ENCODE measurements at places on chromosomes 7 and 10.

GRCh38 chr7:30420662-30421061 lies 57.9 kb downstream of the NOD1 start:
- DNase-seq, result no peak

DNA sequence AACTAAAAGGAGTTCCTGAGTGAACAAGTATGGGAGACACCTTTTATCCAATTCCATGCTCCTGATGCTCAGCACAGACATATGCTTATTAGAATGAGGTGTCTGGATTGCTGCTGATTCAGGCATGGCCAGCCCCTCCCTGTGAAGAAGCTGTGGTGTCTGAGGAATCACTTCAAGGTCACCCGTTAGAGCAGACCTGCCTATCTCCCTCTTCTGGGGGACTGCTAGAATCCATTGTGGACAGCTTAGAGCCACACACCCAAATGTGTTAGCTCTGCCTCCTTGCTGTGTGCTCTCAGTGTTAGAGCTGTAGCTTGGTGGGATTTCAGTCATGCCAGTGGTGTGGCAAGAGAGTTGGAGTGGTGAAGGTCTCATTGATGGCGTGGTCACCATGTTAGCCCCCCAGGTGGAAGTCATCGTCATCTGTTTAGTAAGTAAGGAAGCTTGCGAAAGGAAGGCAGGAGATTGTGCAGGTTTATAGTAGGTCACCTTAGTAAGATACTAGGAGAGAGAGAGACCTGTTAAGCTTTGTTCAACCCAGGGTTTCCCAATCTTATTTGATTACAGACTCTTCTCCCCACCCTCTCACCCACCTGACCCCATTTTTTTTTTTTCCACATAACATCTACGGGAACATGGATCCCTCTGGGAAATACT lies 12.8 kb downstream of the PRXL2A start:
- DNase-seq, result no peak

- no peak for DNase-seq
Measured at GRCh38 chr10:104223304-104223703, 8.9 kb downstream of the CFAP43 start.

DNA sequence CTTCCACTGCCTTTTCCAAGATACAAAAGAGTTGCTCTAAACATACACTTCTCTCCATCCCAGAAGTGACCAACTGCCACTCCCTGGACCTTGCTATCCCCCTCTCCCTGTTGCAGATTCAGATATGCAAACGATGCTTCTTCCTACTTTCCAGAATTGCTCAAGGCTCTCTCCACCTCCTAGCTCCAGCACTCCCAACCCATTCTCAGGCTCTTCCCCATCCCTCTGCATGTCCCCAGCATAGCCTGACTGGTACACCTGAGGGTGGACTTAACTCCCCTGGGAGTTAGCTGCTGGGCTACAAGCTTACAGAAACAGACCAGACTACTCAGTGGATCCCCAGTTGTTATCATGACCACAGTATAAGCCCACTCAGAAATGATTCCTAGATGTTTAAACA lies 27.6 kb downstream of the MKRN1 start:
- DNase-seq, result no peak

GRCh38 chr7:66213637-66214036 lies 8.5 kb downstream of the TPST1 start:
- DNase-seq, result no peak

GRCh38 chr10:110505130-110505770 lies 7.5 kb downstream of the DUSP5 start:
- peak; percentile 74 for DNase-seq

DNA sequence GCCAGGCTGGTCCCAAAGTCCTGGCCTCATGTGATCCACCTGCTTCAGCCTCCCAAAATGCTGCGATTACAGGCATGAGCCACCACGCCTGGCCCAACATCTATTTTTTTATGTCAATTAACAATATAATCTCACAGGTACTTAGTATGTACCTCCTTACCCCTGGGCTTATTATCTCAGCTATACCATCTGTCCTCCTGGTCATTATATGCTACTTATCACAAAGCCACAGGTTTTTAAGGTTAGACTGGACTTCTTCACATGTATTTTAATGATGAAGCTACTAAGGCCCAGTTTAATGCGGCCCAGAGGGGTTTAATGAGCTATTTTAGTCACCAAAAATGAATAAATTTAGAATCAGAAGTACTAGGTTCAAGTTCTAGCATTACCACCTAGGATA lies 3.4 kb downstream of the NSUN6 start:
- no peak for DNase-seq
